ENCODE measurements at places on chromosomes 11 and 22.

GRCh38 chr22:43225609-43226008 lies 38.7 kb upstream of the TTLL12 start:
- no peak for DNase-seq

DNA sequence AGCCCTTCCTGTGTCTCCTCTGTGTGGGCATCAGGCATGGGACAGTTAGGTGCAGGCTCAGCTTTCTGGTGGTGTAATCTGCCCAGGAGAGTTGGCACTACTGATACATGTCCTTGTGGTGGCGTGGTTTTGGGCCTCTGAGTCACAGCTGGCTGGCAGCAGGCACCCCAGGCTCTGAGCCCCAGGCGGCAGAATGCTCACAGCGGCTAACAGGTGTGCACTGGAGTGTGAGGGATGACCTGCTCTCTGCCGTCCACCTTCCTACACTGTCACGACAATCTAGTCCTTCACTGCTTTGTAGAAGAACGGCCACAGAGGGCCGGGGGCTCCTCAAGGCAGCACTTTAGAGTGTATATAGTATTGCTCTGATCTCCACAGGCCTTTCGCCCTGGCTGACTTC lies 100.3 kb upstream of the PITPNB start:
- no peak for DNase-seq

GRCh38 chr11:119692540-119692820 lies 36.5 kb downstream of the NECTIN1 start:
- no peak for DNase-seq

DNA sequence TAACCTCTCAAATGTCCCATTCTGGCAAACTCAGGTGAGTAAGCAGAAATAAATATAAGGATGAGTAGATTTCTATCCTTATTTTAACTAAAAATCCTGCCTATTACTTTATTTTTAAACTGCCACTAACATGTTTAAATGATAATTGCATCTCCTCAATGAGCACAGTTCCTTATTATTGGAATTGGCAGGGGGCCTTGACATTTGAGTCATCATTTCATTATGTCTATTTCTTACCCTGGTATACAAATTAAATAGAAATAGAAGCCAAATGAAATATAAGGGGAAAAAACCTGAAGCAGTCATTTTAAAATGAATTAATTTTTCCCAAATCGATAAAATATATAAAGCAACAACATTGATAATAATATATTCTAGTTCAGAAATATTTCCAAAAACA lies 81.2 kb downstream of the GUCY1A2 start:
- DNase-seq = no peak

GRCh38 chr22:23862103-23862502 lies 4.4 kb downstream of the SLC2A11 start:
- peak; percentile 69 for DNase-seq

DNA sequence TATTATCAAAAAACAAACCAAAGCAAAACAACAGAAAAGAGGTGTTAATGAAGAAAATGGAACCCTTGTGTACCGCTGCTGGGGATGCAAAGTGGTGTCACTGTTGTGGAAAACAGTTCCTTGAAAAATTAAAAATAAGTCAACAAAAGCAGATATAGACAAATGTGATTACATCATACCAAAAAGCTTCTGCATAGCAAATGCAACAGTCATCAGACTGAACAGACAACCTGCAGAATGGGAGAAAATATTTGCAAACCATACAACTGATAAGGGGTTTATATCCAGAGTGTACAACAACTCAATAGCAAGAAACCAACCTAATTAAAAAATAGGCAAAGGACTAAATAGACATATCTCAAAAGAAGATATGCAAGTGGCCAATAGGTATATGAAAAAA lies 22.9 kb upstream of the CARS1 start:
- DNase-seq = no peak

DNA sequence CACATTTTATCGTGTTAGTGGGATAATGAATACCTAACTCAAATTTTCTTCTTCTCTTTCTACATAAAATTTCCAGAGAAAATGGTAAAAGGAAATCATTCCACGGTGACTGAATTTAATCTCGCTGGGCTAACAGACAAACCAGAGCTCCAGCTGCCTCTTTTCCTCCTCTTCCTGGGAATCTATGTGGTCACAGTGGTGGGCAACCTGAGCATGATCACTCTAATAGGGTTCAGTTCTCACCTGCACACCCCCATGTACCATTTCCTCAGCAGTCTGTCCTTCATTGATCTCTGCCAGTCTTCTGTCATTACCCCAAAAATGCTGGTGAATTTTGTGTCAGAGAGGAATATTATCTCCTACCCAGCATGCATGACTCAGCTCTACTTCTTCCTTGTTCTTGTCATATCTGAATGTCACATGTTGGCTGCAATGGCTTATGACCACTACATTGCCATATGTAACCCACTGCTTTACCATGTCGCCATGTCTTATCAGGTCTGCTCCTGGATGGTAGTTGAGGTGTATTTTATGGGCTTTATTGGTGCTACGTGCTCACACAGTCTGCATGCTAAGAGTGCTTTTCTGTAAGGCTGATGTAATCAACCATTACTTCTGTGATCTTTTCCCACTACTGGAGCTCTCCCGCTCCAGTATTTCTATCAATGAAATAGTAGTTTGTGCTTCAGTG lies 24.1 kb downstream of the OR10D3 start:
- no peak for DNase-seq

GRCh38 chr22:42357634-42358296 lies 74.4 kb downstream of the NFAM1 start:
- no peak for DNase-seq

- peak; percentile 15 for DNase-seq
Observed at GRCh38 chr11:61972672-61973475, 5.4 kb upstream of the FTH1 start.

DNA sequence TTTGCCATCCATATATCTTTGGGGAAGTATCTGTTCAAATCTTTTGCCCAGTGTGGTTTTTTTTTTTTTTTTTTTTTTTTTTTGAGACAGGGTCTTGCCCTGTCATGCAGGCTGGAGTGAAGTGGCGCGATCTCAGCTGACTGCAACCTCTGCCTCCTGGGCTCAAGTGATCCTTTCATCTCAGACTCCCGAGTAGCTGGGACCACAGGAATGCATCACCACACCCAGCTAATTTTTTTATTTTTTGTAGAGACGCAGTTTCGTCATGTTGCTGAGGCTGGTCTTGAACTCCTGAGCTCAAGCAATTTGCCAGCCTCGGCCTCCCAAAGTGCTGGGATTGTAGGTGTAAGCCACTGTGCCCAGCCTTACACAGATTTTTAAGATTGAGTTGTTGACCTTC lies 4.8 kb upstream of the FAM118A start:
- DNase-seq = no peak

DNA sequence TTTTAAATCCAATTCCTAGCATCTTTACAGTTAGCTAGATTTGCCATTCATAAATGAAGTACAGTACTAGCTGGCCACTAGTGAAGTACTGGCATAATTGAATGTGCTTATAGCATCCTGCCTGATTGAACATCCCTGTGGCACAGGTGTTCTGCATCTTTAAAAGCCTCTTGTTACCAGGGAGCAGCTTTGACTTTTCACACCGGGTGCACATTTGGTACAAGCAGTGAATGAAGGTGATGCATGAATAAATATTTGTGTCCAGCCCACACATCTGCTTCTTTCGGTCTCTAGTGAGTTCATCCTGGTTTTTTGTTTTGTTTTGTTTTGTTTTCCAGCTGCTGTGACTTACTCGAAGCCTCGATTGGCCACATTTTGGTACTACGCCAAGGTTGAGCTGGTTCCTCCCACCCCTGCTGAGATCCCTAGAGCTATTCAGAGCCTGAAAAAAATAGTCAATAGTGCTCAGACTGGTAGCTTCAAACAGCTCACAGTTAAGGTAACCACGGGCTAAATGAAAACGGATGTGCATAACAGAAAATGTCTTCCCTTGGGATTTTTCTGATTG lies 5.3 kb downstream of the ATP5MG start:
- no peak for DNase-seq

DNA sequence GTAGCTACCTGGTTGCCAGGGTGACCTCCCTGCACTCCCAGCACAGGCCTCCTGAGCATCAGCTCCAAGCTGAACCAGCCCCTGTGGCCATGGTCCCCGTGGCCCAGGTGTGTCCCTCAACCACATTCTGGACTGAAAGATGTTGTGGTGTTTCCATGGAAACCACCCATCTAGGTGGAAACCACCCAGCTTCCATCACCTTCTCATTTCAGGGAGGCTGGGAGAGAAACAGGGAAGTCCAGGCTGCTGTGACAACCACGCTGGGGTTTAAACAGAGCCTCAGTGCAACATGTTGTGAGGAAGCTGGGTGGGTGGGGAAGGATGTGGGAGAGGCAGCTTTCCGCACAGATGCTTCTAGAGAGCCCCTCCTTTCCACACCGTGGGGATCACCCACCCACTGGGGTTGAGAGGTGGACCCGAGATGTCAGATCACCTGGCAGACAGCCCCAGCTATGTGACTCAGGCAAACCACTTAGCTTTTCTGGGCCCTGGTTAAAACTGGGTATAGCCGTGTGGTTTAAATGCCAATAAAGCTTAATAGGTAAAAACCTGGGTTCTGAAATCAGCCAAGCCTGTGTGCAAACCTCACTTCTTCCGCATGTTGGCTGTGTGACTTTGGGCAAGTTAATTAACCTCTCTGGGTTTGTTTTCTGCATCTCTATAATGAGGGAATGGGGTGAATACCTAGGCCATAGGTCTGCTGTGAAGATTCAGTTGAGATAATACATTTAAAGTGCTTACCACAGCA lies 46.4 kb downstream of the CD82 start:
- DNase-seq = peak; percentile 84

DNA sequence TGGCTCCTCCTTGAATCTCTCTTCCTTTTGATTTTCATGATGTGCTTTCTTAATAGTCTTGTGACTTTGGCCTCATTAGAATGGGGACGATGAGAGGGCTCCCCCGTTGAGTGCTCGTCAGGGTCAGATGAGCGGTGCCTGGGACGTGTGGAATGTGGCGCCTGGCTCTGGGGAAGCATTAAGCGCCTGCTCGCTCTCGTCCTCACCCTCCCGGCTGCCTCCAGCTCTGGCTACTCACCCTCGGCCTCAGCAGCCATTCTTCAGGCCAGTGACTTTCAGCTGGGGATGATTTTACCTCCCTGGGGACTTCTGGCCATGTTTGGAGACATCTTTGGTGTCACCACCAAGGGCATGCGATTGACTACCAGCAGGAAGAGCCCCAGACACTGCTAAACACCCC lies 69.7 kb downstream of the RPS6KA4 start:
- DNase-seq = no peak

DNA sequence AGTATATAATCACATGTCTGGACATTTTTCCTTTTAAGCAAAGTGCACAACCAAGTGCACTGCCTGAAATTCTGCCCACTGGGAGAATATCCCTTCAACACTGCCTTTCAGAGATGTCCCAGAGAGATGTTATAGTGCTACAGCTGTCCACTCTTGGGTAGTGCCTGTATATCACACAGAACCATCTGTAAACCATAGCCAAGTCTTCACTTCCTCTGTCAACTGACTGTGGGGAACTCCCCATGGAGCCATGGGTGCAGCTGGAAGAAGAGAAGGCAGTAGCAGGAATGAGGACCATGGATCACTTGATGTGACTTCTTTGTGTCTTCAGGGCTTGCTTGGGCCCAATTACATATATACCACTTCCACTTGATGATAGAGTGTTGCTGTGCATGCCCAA lies 44.6 kb upstream of the LIN7C start:
- DNase-seq = no peak

GRCh38 chr11:16408619-16409018 lies 52.3 kb upstream of the SOX6 start:
- DNase-seq = no peak

DNA sequence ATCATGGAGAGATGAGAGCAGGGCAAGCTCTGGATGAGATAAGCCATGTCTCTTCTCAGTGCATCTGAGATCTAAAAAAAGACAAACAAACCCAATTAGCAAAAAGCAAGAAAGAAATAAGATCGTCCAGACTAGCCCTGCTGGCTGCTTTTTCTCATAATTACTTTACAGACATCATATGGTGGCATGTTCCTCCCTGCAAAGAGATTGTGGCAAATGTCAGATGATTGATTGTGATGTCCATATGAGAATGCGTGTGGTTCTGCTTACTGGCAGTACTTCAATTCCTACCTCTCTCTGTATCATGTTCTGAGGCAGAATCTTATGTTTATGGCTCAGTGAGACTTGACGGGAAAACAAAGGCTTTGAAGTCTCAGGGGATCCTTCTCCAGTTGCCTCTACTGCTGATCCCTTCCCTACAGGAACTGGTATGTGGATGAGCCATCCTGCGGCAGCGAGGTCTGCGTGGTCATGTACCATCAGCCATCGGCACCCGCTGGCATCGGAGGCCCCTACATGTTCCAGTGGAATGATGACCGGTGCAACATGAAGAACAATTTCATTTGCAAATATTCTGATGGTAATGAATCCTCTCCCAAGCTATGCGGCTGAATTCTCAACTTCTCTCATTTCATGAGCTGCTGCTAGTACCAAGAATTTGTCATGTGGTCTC lies 8.8 kb downstream of the LAYN start:
- DNase-seq = no peak

DNA sequence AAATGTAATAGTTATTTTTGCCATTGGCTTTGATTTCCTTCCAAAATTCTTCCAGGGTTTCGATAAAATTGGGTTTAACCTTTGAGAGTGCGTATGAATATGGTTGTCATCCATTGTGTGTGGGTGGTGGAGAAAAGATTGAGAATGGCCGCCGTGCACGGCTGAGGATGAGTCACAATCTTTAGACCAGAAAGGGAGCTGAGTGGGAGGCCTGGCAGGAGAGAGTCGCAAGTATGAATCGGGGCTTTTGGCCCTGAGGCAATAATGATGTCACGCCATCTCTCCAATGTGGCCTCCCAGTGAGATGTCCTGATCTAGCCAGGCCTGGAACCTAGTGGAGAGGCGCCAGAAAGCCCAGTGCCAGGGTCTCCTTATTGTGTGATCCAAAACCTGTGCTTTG lies 33.1 kb upstream of the SMPD1 start:
- DNase-seq = no peak

GRCh38 chr22:22746963-22747933 lies 102.8 kb downstream of the GGTLC2 start:
- DNase-seq = no peak

- DNase-seq = no peak
Observed at GRCh38 chr22:28441720-28442263, 237.8 kb downstream of the TTC28 start.

- DNase-seq = no peak
Observed at GRCh38 chr22:17149076-17149815, 9.8 kb downstream of the HDHD5 start.

- DNase-seq = no peak
Observed at GRCh38 chr11:39617971-39618370, 1841.5 kb downstream of the LRRC4C start.

GRCh38 chr11:134532131-134532920 lies 120.3 kb upstream of the B3GAT1 start:
- DNase-seq = no peak

DNA sequence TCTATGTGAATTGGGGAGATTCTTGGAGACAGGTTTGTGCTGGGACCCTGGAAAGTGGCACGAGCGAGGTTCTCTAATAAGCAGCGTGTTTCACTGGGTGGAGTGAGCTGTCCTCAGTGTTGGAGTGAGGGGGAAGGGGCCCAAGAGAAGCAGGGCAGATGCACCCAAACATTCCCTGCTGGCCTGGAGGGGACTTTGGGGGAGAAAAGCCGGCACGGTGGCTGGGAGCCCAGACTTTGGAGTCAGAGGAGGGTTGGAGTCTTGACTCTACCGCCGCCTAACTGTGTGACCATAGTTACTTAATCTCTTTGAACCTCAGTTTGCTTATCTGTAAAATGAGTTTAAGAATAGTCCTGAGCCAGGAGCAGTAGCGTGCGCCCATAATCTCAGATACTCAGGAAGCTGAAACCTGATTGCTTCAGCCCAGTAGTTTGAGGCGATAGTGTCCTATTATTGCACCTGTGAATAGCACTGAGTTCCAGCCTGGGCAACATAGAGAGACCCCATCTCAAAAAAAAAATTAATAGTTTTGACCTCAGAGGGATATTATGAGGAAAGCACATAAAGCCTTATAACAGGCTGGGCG lies 614 bp downstream of the NR1H3 start:
- DNase-seq = no peak

Data from activated CD8-positive, alpha-beta T cell treated with anti-CD3 and anti-CD28 coated beads, Interleukin-2, amount 10 ng/mL, durations not matched to agents 7 days and 5 days (primary cell).